Mucosa of gallbladder (tissue), 1 donor: ENCODE measurements at places on chromosomes 16 and 17. TPM values are rescaled to one million over a fixed set of nuclear protein-coding genes. Genes with fewer than 3 reads are reported as not detected.

Gene KRT25
- not detected for total RNA-seq

Gene KRT17
- total RNA-seq = not detected

Gene SLC43A2
- 27.0 TPM for total RNA-seq

Gene SLC5A11
- total RNA-seq = 2.5 TPM

Gene TPSG1
- 1.6 TPM for total RNA-seq

Gene DNAH2
- 0.95 TPM for total RNA-seq

Gene PRR11
- 2.0 TPM for total RNA-seq

Gene TSPOAP1
- total RNA-seq = 30.2 TPM

Gene CTDNEP1
- 107 TPM for total RNA-seq

- DNase-seq = no peak
These were observed 35.8 kb upstream of the HAPSTR1 start for GRCh38 chr16:9055661-9056060.

GRCh38 chr17:36673637-36674277 is 72.4 kb downstream of the MRM1 start:
- DNase-seq = no peak

DNA sequence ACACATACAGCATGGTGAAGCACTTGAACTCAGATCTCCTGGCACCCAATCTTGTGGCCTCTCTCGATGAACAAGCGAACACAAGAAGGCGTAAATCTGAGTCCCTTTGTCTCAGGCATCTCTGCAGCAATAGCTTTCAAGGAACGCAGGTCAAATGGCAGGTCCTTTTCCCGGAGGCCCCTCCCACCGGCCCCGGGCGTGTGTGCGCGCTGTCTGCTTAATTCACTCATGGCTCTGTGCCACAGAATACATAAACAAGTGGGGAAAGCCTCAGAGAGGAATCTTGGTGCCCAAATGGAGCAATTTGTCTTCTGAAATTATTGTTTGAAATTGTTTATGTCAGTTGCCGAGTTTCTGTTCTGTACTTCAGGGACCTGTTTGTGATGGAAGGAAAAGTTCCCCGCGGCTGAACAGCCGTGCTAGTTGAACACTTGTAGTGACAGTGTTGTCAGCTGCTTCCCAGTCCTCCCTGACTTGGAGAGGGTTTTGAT is 14.8 kb downstream of the MYOCD start:
- DNase-seq = no peak

DNA sequence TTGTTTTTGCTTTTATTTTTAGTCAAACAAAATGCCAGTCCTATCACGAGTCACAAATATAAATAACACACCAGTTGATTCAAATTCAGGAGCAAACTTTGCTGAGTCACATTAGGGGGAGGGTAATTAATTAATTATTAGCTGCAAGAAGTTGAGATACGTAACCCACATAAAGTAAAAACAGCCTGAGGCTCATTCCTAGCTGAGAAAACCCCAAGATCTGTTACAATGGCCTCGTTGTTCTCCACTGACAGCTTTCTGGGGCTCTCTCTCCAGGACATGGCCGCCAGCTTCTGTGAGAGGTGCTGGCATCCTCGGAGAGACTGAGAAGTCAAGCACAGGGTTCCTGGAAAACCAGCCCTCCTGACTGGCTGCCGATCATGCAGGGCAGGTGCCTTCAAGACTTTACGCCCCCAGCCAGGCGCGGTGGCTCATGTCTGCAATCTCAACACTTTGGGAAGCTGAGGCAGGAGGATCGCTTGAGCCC is 11.1 kb downstream of the RAB40B start:
- DNase-seq = no peak

- DNase-seq = no peak
These were observed 36.8 kb downstream of the WDR45B start for GRCh38 chr17:82611140-82612058.

GRCh38 chr16:252366-253337 is 18.0 kb downstream of the FAM234A start:
- peak; percentile 26 for DNase-seq

DNA sequence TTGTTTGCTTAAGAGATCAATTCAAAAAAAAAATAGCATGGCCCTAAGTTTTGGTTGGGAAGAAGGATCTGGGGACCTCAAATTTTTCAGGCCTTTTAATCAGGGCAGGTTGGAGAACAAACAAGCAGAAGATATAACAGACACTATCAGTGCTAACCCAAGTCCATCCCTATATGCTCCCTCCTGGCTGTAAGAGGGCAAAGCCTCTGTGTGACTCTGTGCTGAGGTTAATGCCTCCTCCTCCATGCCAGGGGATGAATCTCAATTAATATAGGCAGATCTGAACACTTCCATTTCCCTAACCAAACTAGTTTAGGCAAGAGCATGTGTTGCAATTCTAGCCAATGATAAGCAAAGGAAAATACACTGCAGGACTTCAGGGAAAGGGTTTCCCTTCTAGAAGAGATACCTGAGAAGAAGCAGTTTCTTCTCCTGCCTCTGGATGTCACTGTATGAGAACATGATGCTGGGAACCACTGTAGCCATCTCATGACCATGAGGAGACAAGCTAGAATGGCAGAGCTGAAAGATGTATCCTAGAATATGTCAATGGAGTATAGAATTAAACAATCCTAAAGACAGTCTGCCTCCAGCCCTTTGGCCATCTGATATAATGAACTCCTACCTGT is 76.0 kb downstream of the CHD9NB start:
- peak; percentile 19 for DNase-seq

- no peak for DNase-seq
These were observed 9.9 kb downstream of the XYLT1 start for GRCh38 chr16:17460890-17461289.

GRCh38 chr16:85569615-85570212 is 43.4 kb upstream of the GSE1 start:
- DNase-seq = no peak

DNA sequence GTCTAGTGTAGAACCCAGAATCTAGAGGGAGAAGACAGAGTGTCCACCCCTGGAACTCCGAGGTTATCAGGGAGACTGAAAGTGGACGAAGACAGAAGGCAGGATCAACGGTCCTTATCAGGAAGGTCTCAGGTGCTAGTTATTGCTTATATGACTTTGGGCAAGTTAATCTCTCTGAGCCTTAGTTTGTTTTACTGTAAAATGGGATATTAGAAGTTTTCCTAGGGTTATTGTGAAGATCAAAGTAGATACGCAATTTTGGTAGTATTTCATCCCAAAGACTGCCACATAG is 1.2 kb downstream of the RNF167 start:
- no peak for DNase-seq

DNA sequence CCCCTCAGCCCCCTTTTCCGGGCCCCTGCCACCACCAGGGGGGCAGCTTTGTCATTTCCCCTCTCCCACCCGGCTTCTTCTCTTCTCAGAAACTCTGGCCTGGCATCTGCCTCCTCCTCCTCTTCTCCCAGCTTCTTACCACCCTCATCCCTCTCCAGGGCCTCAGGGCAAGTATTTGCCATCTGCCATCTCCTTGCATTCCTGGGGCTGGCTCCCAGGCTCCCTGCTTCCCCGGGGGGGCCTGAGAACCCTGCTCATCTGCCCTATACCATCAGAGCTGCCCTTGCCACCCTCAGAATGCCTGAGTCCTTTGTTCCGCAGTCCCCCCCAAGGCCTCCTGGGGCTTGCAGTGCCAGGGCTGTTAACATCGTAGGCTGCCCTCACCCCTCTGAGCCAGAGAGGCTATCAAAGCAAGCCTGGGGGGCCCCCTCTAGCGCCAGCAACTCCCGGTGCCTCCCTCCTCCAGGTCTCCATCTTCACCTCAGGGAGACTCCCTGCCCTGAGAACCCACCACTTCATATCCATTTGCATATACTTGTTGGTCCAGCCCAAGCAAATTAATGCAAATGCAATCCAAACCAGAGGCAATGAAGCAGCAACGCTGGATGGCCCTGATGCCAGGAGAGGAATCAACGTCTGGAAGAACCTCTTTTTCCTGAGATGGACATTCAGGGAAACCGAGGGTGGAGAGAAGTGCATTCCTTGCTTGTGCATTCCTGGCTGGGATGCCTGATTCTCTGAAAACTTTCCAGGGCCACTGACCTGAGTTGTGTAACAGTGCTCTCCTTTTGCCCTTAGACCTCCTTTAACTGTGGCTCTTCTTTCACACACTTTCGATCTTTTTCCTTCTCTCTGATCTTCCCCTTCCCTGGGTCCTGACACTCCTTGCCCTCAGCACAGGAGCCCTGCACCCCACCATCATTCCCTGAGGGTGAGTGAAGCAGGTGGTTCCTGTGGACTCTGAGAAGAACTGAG is 20.7 kb upstream of the SP2 start:
- DNase-seq = no peak
